ENCODE measurements at places on chromosomes 6 and 20.

DNA sequence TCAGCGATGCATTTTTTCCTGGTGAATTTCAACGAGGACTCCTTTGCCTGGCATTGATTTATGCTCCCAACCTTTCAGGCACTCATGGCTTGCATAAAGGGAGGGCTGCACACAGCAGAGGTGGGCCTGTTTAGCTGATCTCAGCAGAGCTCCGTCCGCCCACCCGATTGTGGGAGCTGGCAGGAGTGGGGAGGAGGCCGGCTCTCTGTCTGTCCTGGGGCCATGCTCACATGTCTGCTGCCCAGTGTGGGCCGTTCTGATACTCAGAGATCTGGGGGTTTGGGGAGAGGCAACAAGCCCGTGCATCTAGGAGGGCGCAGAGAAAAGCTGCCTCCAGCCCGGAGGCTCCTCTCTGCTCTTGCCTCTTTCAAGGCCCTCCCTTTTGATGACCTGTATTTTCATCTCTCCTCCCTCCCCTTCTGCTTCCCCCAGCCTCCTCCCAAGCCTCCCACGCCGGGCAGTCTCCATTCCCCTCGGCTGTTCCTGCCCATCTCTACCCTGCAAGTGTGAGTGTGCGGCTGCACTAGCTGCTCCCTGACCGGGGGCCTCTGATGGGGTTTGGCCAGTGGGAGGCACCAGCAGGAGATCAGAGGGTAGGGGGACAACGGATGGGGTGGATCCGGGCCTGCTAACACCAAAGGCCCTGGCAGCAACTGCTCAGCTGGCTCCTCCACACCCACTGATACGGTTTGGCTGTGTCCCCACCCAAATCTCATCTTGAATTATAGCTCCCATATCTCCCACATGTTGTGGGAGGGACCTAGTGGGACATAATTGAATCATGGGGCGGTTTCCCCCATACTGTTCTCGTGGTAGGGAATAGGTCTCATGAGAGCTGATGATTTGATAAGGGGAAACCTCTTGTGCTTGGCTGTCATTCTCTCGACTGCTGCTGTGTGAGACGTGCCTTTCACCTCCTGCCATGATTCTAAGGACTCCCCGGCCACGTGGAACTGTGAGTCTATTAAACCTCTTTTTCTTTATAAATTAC is 39.6 kb upstream of the MLN start:
- no peak for DNase-seq

GRCh38 chr20:21006611-21007010 is 99.5 kb downstream of the LINC00237 start:
- DNase-seq, result no peak

DNA sequence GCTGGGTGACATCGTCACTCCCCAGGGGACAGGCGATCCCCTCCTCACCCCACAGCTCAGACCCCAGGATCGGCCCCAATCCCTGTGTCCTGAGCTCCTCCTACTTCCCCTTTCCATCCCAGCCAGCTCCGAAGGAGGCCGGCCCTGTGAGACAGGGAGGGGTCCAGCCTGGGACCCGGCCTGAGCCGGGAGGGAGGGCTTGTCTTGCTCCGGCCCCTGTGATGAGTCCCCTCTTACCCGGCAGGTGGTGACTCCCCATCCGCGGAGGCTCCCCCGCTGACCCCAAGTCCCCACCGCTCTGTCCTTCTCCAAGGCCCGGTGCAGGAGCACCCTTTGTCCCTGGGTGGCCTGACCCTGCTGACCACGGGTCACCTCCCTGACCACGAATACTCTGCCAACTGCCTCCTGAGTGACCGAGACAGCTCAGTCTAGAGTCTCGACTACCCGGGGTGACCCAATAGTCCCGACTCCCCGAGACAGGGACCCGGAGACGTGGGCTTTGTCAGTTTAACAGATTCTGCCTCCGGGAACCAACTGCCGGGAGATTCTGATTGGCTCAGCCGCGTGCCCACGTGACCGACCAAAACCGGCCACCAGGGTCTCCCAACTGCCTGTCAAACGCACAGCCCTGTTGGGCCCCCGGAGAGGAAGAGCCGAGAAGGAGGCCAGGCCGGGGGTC is 187.4 kb upstream of the PROKR2 start:
- DNase-seq, result no peak

DNA sequence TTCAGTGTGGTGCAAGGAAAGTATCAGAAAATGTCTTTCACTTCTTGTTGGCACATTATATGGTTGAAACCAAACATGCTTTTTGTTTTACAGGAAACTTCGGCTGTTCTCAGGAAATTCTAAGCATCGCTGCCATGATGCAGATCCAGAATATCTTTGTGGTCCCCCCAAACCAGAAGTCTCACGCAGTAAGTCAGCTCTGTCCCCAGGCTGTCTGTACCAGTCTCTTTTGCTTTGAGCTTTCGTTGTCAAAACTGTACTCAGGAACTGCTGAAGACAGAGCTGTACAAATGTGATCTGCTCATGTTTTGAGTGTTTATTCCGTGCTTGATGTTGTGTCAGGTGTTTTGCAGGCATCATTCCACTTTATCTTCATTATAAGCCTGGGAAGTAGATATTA is 59.6 kb downstream of the DHX35 start:
- DNase-seq, result peak; percentile 33

DNA sequence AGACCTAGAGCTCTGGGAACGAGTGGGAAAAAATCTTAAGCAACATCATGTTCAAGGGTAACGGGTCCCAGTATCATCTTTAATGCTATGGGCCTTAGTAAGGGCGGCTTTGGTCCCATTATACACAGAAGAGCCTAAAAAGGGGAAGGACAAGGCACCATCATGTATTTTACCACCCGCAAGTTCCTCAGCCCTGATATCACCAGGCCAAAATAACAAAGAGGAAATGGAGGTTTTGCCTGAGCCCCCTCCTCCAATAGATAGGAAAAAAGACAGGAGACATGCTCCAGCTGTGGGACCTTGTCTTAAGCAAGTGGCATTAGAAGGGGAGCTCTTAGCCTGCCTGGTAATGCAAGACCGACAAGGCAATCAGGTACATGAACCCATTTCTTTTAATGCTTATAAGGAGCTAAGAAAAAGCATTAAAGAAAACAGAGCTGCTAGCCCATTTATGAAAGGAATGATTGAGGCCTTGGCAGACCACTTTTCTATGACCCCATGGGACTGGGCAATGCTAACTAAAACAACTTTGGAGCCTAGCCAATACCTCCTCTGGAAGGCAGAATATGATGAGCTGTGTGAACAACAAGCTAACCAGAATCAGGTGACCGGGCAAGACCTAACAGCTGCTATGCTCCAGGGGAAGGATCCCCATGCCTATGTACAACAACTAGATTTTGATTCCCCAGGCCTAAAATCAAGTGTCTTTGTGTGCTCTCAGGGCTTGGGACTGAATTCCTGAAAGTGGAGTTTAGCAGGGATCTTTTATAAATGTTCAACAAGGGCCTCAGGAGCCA is 23.2 kb downstream of the HLA-DPA1 start:
- DNase-seq, result no peak

DNA sequence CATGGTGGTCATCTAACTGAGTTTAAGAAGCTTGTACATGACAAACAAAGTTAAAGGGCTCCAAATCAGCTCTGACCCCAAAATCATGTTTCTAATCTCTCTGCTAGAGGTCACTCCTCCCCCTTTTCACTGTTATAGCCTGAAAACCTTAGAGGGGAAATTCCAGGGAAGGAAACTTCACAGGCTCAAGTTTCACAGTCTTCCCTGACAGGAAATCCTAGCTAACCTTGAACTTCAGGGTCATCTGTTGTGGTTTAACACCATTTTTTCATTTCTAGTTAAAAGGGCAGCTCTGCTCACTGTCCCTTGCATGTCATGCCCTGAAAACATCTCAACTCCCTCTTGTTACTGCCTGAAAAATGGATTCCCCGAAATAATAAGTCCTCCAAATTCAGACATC is 104.4 kb upstream of the BMP2 start:
- no peak for DNase-seq

DNA sequence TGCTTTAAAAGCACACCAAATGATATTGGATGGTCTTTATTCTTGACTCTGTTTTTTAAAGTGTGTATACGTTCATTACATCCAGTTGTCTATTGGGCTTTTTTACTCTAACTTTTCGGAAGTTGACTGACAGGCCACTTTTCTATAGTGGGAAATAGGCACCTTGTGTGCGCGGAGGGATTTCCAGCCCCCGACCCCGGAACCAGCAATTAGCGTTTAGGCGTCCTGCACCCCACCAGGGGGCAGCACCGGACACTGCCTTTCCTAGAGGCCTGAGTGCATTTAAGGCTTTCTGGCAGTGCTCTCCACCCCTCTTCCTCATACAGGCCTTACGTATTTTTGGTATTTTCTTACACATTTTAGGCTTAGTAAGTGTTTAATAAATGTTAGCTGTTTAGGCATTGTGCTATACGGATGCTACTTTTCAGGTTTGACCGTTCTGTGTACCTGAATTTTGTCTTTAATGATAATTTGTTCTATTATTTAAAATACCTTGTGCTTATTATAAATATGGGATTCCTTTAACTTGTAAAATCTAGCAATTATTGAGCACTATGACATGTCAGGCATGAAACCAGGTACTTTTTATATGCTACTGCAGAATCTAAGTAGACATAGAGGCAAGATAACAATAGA is 231.8 kb downstream of the BCKDHB start:
- DNase-seq, result peak; percentile 84

DNA sequence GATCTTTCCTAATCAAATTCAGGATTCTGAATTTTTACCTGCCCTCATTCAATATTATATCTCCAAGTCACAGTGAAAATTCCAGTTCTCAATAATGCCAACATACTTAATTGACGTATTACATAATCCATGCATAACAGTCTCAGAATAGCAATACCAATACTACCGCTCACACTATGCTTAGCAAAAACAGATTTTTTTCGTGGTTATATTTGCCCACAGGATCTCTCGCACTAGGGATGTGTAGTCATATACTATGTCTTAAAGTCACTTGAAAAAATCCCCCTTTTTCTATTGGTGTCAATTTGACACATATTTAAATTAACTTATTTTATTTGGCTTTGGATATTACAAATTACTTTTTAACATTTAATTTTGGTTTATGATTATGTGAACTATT is 323.1 kb upstream of the SLC35B3 start:
- no peak for DNase-seq

DNA sequence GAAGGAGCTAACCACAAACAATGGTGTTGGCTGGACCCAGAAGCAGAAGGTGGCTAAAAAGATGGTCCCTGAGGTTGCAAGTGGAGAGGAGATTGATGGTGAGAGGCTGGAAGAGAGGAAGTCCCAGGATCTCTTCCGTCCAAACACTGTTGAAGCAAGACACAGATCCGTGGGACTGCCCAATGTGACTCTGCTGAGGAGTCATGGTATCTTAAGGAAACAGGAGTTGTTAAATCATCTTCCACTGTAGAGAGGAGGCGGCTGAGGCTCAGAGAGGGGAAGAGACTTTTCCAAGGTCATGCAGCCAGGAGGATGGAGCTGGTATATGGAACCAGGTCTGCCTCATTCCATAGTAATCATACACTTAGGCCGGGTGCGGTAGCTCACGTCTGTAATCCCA is 4.1 kb upstream of the ZNF335 start:
- DNase-seq, result no peak

DNA sequence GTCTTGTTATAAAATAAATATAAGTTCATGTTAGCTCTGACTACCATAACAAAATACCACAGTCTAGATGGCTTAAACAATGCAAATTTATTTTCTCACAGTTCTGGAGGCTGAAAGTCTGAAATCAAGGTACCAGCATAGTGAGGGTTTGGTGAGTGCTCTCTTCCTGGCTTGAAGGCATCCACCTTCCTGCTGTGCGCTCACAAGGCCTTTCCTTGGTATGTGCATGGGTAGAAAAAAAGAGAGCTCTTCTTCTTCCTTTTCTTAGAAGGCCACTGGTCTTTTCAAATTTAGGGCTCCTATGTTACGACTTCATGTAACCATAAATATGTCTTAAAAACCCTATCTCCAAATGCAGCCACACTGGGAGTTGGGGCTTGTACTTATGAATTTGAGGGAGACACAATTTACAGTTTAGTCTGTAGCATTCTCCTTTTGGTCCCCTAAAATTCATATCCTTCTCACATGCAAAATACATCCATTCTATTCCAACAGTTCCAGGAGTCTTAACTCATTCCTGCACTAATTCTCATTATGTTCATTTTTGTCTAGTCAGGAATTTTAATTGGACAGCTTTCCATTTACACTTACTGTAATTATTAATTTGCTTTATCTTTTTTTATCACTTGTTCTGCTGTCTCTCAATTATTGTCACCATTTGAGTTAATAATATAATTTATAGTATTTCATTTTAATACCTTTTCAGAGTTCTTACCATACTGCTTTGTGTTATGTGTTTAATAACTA is 381.9 kb upstream of the EPHA7 start:
- no peak for DNase-seq

DNA sequence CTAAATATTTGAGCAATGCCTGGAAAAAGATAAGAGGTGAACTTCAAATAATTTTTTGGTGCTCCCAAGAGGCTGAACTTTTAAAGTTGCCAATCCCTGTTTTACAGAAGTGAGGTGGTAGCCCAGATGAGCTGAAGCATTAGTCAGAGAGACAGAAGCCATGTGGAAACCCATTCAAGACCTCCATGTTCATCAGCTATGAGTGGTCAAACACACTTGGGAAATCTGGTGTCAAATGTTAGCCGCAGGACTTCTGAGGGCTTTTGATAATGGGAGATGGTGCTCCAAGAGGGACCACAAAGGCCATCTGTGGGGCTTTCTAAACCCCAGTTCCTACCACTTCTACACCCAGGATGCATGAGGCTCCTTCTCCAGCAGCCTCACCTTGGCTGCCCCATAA is 77.5 kb upstream of the MRPS10 start:
- no peak for DNase-seq

DNA sequence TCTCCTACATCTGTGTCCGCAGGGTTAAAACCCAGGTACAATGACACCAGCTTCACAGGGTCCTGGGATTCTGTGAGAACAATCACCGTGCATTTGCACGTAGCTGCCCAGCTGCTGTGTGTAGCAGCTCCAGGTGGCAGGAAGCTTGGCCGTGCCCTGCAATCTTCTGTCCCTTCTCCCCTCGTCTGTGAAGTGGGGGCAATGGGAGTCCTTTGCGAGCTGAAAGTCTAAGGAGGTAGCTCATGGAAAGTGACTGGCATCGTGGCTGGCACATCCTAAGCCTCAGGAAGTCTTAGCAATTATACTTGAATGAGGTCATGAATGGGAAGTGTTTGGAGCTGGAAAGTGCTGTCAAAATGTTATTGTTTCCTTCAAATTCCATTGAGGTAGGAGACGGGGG is 137.1 kb downstream of the SMOC2 start:
- DNase-seq, result no peak

- DNase-seq, result no peak
Observed at GRCh38 chr6:125421836-125422235, 120.1 kb upstream of the HDDC2 start.

DNA sequence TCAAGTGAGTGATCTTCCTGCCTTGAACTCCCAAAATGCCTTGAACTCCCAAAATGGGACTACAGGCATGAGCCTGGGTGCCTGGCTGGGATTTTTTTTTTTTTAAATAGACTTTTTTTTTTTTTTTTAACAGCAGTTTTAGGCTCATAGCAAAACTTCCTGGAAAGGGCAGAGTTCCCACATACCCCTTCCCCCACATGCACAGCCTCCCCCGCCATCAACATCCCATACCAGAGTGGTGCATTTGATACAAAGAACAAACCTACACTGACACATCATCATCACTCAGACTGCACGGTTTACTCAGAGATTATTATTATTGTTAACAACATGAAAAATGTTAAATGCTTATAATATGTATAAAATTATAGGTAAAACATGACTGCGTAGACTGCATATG is 26.0 kb downstream of the UQCC1 start:
- no peak for DNase-seq

GRCh38 chr6:70413992-70414494 is 735 bp downstream of the FAM135A start:
- DNase-seq, result no peak

- no peak for DNase-seq
Observed at GRCh38 chr6:13131935-13132661, 196.2 kb downstream of the TBC1D7 start.

Data from stimulated activated CD8-positive, alpha-beta memory T cell treated with anti-CD3 and anti-CD28 coated beads, Interleukin-4, amount 100 ng/mL, for 48 hours (primary cell).